ENCODE measurements at places on chromosomes 3 and 15.

DNA sequence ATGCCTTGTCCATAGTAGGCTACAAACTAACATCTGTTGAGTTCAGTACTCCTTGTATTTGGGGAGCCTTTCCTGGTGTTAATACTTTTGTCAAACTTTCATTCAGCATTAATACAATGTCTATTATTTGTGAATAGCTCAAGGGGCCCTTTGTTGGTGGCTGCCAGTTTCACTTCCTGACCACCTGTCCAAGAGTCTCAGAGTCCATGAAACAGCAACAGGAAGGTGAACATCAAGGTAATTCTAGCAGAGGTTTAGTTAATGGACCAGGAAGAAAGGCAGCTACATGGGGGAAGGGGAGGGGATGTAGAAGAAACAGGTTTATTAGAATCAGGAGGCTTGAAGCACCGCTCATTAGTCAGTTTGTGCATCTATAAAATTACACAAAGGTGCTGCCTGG is 386.9 kb downstream of the PDCD6IP start:
- DNase-seq, result no peak

GRCh38 chr3:194487289-194488054 is 670 bp upstream of the ATP13A3 start:
- DNase-seq, result peak; percentile 86

DNA sequence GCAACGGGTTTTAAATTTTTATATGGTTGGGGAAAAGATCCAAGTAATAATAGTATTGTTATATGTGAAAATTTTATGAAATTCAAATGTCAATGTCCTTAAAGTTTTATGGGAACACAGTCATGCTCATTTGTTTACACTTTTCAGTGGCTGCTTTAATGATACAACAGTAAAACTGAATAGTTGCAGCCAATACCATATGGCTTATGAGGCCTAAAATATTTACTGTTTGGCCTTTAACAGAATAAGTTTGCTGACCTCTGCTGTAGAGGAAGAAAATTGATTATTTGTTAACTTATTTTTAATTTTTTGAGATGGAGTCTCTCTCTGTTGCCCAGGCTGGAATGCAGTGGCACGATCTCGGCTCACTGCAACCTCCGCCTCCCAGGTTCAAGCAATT is 44.7 kb downstream of the USP50 start:
- no peak for DNase-seq

GRCh38 chr15:79896131-79896633 is 632 bp downstream of the MTHFS start:
- DNase-seq, result no peak
